ENCODE measurements at places on chromosomes 7 and 10. TPM values are rescaled to one million over a fixed set of nuclear protein-coding genes. Genes with fewer than 3 reads are reported as not detected.

- H3K27me3 ChIP-seq, result no peaks in the 10 kb centered on the region
- H3K36me3 ChIP-seq, result peaks cover 2% of the 10 kb centered on the region
- H3K4me3 ChIP-seq, result no peak overlapping the region
- no peak for DNase-seq
- peaks cover 15% of the 10 kb centered on the region for H3K4me1 ChIP-seq
These were observed 282.9 kb upstream of the LYZL1 start for GRCh38 chr10:29005988-29006387.

GRCh38 chr7:92231-92674 is 100.1 kb upstream of the FAM20C start:
- DNase-seq, result no peak
- peaks cover 2% of the 10 kb centered on the region for H3K36me3 ChIP-seq
- no peak overlapping the region for H3K27ac ChIP-seq
- peaks cover 68% of the 10 kb centered on the region for H3K4me1 ChIP-seq
- no peak overlapping the region for H3K4me3 ChIP-seq

DNA sequence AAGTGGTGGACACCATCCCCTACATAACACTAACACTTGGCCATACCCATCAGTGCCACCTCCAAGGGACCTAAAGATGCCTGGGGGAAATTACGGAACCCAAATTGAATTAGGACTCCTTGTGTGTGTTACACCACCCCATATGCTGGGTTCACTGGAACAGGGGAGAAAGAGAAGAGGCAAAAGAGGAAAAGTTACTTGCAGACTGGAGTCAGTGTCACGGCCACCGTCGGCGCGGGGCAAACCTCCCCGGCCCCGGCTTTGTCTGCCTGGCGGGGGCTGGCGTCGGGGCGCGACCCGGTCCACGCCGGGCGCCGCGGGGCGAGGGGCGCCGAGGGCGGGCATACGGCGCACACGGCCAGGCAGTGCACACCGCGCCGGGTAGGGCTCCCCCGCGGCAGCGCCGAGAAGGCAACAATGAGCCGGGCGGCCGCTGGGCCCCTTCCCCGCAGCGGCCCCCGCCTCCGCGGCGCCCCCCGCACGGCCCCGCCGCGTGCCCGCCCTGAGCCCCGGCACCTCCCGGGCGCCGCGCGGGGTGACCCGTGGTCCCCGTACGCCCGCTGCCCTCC is 171.1 kb downstream of the FAM107B start:
- DNase-seq, result no peak
- H3K4me1 ChIP-seq, result peaks cover 31% of the 10 kb centered on the region
- no peaks in the 10 kb centered on the region for H3K27me3 ChIP-seq
- peak overlapping the region; percentile 92 for H3K4me3 ChIP-seq
- peaks cover 11% of the 10 kb centered on the region for H3K36me3 ChIP-seq

- H3K27me3 ChIP-seq, result no peaks in the 10 kb centered on the region
- peak overlapping the region; percentile 73 for H3K27ac ChIP-seq
- no peak for DNase-seq
- H3K36me3 ChIP-seq, result peaks cover 37% of the 10 kb centered on the region
These were observed 1059.8 kb downstream of the LRMDA start for GRCh38 chr10:76491216-76491615.

- H3K27ac ChIP-seq, result no peak overlapping the region
- H3K27me3 ChIP-seq, result peaks cover 47% of the 10 kb centered on the region
- H3K4me3 ChIP-seq, result no peak overlapping the region
- no peaks in the 10 kb centered on the region for H3K36me3 ChIP-seq
- H3K4me1 ChIP-seq, result no peaks in the 10 kb centered on the region
These were observed 12.1 kb upstream of the SHH start for GRCh38 chr7:155824227-155824886.

DNA sequence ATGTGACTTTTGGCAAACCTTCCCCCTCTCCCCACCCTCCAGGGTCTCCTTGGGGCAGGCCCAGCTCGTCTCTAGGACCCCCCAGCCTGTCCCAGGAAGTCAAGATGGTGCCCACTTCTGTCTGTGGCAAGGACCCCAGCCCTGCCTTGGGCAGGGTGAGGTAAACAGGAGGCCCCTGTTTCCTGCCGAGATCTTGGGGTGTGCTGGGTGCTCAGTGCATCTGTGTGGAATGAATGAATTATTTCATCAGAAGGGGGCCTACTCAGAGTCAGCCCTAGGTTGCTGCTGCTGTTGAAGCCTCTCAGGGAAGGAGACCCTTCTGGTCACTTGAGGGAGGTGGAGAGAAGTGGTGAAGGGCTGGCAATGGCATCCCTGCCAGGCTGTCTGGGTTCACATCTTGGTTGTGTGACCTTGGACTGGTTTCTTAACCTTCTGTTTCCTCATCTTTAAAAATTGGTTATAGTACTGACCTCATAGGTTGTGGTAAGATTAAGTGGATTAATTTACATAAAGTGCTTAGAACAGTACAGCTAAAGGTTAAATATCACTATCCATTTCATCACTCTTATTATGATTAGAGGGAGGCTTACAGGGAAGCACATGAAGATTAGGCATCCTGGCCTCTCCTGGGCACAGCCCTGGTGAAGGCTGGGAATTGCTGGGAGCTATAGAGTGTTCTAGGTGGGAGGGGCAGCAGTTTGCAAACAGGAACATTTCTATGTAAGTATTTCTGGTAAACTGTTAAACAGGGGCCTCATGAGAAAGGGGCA is 67.7 kb downstream of the ZMIZ1 start:
- no peak for DNase-seq
- peaks cover 19% of the 10 kb centered on the region for H3K36me3 ChIP-seq
- H3K27me3 ChIP-seq, result no peaks in the 10 kb centered on the region
- H3K4me3 ChIP-seq, result peak overlapping the region; percentile 39
- peaks cover 65% of the 10 kb centered on the region for H3K4me1 ChIP-seq

GRCh38 chr10:13062803-13063202 is 37.2 kb upstream of the OPTN start:
- no peak overlapping the region for H3K27ac ChIP-seq
- no peak overlapping the region for H3K4me3 ChIP-seq
- H3K4me1 ChIP-seq, result no peaks in the 10 kb centered on the region

DNA sequence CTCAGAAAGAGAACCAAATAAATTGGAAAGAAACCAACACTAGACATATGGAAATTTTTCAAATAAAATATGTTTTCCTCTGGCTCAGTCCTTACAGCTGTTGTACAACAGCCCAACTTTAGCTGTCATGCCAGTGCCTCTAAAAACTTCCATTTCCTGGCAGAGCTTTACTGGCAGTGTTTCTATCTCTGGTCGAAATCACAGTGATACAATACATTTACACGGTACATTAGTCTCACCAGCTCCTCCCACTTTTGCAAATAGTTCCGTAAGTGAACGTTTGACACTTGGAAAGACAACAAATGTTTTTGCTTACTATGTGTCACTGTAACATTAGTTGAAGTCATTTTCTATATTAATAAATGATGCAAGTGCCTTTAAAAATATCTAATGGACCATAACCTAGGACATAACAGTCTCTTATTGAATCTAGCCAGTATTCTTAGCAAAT is 29.8 kb downstream of the BCAP29 start:
- H3K4me1 ChIP-seq, result peaks cover 2% of the 10 kb centered on the region
- no peak overlapping the region for H3K4me3 ChIP-seq
- H3K27me3 ChIP-seq, result no peaks in the 10 kb centered on the region

- no peak for DNase-seq
- H3K27me3 ChIP-seq, result no peaks in the 10 kb centered on the region
- H3K4me3 ChIP-seq, result no peak overlapping the region
- no peak overlapping the region for H3K27ac ChIP-seq
These were observed 236.8 kb downstream of the FRMD4A start for GRCh38 chr10:14093730-14094484.

- H3K4me1 ChIP-seq, result no peaks in the 10 kb centered on the region
- no peaks in the 10 kb centered on the region for H3K27me3 ChIP-seq
- H3K36me3 ChIP-seq, result no peaks in the 10 kb centered on the region
- no peak overlapping the region for H3K27ac ChIP-seq
- H3K4me3 ChIP-seq, result no peak overlapping the region
These were observed 286.9 kb upstream of the MGMT start for GRCh38 chr10:129179972-129180678.

DNA sequence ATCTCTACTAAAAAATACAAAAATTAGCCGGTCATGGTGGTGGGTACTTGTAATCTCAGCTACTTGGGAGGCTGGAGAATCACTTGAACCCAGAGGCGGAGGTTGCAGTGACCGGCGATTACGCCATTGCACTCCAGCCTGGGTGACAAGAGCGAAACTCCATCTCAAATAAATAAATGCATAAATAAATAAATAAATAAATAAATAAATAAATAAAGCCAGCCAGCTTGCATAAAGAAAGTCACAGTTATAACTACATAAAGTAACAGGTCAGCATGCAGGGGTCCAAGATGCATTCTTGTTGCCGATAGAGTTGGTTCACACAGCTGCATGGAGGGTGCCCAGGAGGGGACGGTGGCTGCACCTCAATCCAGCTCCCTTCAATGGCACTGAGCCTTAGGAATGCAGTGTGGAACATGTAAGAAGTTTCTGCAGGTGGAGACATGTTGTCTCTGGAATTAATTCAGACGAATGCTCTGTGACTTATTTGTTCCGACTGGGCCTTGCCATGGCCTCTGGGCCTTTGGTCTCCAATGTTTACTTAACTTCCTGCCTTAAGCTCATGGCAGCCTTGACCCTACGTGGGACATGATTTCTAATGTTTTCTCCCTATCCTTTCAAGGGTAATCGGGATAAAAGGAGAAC is 159.6 kb upstream of the PRKCQ start:
- no peaks in the 10 kb centered on the region for H3K27me3 ChIP-seq
- no peak for DNase-seq
- no peaks in the 10 kb centered on the region for H3K36me3 ChIP-seq
- H3K4me3 ChIP-seq, result no peak overlapping the region
- no peak overlapping the region for H3K27ac ChIP-seq

- H3K27ac ChIP-seq, result no peak overlapping the region
- DNase-seq, result no peak
- peaks cover 7% of the 10 kb centered on the region for H3K4me1 ChIP-seq
- H3K36me3 ChIP-seq, result no peaks in the 10 kb centered on the region
These were observed 11.4 kb downstream of the SH3PXD2A start for GRCh38 chr10:103843854-103844570.

- no peak overlapping the region for H3K27ac ChIP-seq
- H3K4me3 ChIP-seq, result no peak overlapping the region
- no peaks in the 10 kb centered on the region for H3K36me3 ChIP-seq
- DNase-seq, result no peak
These were observed 139.2 kb downstream of the RAMP3 start for GRCh38 chr7:45296748-45297147.

- H3K36me3 ChIP-seq, result no peaks in the 10 kb centered on the region
- H3K4me1 ChIP-seq, result no peaks in the 10 kb centered on the region
- H3K27ac ChIP-seq, result no peak overlapping the region
These were observed 39.8 kb downstream of the PSMC2 start for GRCh38 chr7:103387242-103387641.

DNA sequence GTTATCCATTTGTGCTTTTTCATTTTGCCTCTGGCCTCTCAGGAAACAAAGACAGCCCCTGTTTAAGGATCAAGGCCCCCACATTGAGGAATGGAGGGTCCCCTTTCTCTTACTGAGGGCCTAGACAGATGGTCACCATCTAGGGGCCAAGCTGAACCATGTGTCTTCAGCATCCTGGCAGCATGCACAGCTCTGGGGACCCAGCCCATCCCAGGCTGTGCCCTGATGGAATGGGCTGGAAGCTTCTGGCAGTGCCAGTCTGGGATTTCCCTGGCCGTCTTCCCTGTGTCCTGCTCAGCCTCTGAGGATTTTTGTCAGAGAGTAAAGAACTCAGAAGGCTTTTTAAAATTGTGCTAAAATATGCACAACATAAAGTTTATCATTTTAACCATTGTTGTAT is 116.8 kb downstream of the ITIH5 start:
- no peak overlapping the region for H3K4me3 ChIP-seq
- H3K36me3 ChIP-seq, result no peaks in the 10 kb centered on the region
- no peak overlapping the region for H3K27ac ChIP-seq
- no peak for DNase-seq
- no peaks in the 10 kb centered on the region for H3K4me1 ChIP-seq
- peaks cover 10% of the 10 kb centered on the region for H3K27me3 ChIP-seq

- DNase-seq, result no peak
- H3K36me3 ChIP-seq, result no peaks in the 10 kb centered on the region
- no peak overlapping the region for H3K4me3 ChIP-seq
These were observed 21.6 kb upstream of the ZNF37A start for GRCh38 chr10:38072552-38072951.

GRCh38 chr10:99595770-99596465 is 24.3 kb downstream of the SLC25A28 start:
- no peak for DNase-seq
- H3K27ac ChIP-seq, result no peak overlapping the region

- no peak overlapping the region for H3K27ac ChIP-seq
- no peak overlapping the region for H3K4me3 ChIP-seq
- H3K27me3 ChIP-seq, result no peaks in the 10 kb centered on the region
- DNase-seq, result peak; percentile 83
- peaks cover 7% of the 10 kb centered on the region for H3K4me1 ChIP-seq
These were observed 36.1 kb downstream of the GPRIN2 start for GRCh38 chr10:46520381-46520780.

GRCh38 chr7:22751341-22751740 is 24.3 kb downstream of the IL6 start:
- no peak overlapping the region for H3K27ac ChIP-seq
- H3K27me3 ChIP-seq, result no peaks in the 10 kb centered on the region
- H3K4me3 ChIP-seq, result no peak overlapping the region
- H3K4me1 ChIP-seq, result peaks cover 2% of the 10 kb centered on the region
- no peak for DNase-seq
- no peaks in the 10 kb centered on the region for H3K36me3 ChIP-seq

GRCh38 chr7:139131601-139132041 is 22.1 kb upstream of the ZC3HAV1 start:
- peaks cover 25% of the 10 kb centered on the region for H3K27me3 ChIP-seq
- H3K4me1 ChIP-seq, result peaks cover 16% of the 10 kb centered on the region
- H3K36me3 ChIP-seq, result no peaks in the 10 kb centered on the region
- no peak overlapping the region for H3K27ac ChIP-seq

- no peak within 1 kb of the TSS for H3K27ac ChIP-seq
- no peaks in the 10 kb centered on the region for H3K36me3 ChIP-seq
- no peak for DNase-seq
- no peaks in the 10 kb centered on the region for H3K4me1 ChIP-seq
- peaks cover 14% of the 10 kb centered on the region for H3K27me3 ChIP-seq
These were observed at the start of gene MUC3A for GRCh38 chr7:100949227-100949932. Gene MUC3A (plus strand): TSS chr7:100949534. CDS start chr7:100949625, 91 bp downstream.

The PPP1R3C gene
- total RNA-seq, result 15.7 TPM

The TRIM50 gene
- total RNA-seq, result not detected

The PDE6C gene
- total RNA-seq, result not detected

The GNAI1 gene
- total RNA-seq, result 44.4 TPM

The PIK3AP1 gene
- total RNA-seq, result 0.19 TPM

The FOXI2 gene
- not detected for total RNA-seq

The CDK6 gene
- 53.6 TPM for total RNA-seq

The PPP1R9A gene
- total RNA-seq, result 4.4 TPM

The CRYGN gene
- total RNA-seq, result not detected
